ENCODE measurements at places on chromosomes 5 and 9.

DNA sequence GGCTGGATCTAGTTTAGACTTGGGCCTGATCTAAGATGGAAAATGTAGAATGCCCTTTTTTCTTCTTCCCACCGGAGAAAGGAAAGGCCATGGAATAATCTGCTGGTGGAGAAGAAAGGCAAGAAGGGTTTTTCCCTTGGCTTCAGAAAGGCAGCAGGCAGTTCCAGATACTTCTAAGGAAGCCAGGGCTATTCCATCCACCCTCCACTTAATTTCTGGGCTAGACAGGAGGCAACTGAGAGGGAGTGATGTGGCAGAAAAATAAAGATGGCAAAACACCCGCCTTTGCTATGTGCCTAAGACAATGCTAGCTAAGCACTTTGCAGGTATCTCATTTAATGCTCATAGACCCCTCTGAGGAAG is 9.9 kb downstream of the MYOZ3 start:
- no peak for DNase-seq

GRCh38 chr5:173967241-173967640 is 21.7 kb upstream of the C5orf47 start:
- DNase-seq, result no peak

DNA sequence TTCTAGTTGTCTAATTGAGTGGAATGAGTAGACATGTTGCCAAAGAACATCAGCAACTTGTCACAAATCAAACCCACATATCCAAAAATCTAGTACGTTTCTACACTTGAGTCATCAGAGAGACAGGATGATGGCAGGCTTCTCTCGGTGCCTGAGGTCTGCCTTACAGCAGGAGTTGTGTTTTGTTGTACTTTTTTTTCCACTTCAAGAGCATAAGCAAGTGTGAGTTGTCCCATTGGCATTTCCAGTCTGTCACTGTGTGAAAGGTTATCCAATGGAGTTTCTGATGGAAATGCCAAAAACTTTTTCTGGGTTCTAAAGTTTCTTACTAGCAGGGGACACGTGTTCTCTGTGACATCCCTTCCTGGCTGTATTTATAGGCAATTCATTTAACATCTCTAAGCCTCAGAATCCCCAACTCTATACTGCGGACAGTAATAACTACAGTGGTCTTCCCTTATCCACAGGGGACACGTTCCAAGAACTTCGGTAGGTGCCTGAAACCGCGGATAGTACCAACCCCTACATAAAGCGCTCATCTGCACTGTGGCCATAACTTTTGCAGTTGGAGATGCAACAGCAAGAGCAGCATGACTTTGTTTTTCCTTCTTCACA is 246.5 kb downstream of the SYK start:
- no peak for DNase-seq

GRCh38 chr9:22416692-22417060 is 29.9 kb upstream of the DMRTA1 start:
- no peak for DNase-seq
